NCI-H510A treated with DMSO at 0.1 percent for 48 hours (cell line): ENCODE measurements at places on chromosomes 4 and X.

DNA sequence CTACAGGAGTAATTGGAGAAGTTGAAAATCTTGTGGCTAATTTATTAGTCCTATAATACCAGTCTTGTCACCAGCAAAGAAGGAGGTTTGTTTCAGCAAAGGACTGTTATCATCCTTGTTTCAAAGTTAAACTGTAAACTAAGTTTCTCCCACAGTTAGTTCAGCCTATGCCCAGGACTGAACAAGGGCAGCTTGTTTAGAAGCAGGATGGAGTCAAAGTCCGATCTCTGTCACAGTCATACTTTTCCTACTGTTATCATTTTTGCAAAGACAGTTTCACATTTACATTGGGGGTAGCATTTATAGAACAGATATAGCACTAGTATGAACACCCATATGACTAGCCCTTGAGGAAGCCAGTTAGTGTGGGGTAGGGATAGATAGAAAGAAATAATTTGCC is 46.4 kb downstream of the AKAP4 start:
- DNase-seq = no peak

- DNase-seq = peak; percentile 81
Observed at GRCh38 chrX:40013266-40014195, 84.2 kb downstream of the BCOR start.

- no peak for DNase-seq
Observed at GRCh38 chr4:88697588-88698329, at the start of gene NAP1L5. TSS of gene NAP1L5 (minus strand) at chr4:88697829. CDS start at chr4:88697754, 75 bp downstream.

GRCh38 chr4:182928061-182928460 is 10.9 kb upstream of the DCTD start:
- no peak for DNase-seq

GRCh38 chr4:108519911-108520601 is 100.3 kb upstream of the RPL34 start:
- no peak for DNase-seq

DNA sequence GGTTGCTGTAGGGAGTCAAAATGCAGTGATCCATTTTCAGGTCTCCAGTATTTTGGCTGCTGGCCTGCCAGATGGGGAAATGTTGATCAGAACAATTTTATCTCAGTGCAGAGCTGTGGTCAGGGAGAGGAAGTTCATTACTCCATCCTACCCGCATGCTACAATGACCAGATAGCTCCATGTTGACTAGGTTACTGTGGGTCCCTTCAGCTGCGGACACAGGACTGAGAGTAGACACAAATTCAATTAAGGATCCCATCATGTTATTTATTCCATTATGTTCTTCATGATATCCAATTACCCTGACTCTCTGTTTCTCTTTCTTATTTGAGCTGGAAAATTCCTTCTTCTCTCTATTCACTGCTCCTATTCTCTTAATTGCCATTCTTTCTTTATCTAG is 16.3 kb downstream of the SYNPO2 start:
- DNase-seq = no peak

DNA sequence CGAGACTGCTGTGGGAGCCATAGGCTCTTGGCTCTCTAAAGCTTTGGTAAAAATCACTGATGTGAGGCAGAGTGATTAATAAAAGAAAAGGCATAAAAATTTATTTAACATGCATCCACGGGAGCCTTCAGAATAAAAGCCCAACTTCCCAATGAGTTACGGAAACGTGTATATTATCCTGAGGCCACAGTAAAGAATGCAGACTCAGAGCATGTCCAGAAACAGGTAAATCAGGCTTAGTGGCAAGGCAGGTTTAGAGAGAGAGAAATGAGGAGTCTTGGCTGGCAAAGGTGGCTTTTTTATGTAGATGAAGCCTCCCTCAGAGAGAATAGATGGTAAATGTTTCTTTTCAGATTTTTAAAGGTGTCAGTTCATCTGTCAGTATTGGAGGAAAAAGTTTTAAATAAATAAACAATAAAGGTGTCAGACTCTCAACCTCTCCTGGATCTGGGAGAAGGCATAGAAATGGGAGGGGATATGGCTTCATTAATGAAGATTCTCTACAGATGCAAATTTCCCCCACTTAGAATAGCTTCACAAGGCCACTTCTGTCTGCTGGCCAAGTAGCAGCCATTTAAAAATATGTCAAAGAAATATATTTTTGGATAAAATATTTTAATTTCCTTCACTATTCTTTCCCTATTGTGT is 24.0 kb downstream of the C4orf51 start:
- DNase-seq = no peak

DNA sequence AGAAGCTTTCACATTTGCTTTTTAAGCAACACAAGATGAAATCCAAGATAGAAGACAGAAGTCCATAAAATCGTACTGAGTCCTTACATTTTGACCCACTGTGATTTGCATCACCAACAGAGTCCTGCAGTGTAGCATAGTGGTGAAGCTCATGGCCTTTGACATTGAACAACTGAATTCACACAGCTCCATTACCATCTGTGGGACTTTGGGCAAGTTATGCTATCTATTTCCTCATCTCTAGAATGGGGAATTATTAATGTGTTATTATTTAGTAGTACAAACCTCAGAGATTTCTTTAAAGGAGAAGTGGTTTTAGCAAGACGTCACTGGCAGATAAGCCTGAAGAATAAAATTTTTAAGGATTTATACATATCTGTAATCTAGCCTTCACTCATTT is 10.7 kb downstream of the GPRIN3 start:
- DNase-seq = no peak

DNA sequence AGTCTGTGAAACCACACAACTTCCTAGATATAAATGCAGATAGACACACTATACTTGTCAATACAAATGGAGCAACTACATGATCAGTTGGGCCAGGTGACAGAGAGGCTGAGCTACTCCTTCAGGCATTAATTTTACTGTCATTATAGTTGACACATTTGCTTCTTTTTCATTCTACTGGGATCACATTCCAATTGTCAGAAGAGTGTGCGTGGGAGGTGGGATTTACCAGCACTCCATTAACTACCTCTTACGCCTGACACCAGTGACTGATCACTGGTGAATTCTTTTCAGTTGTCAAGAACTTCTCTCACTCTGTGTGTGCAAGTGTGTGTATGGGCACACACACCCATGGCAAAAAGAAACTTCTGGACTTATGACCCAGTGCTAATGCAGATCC is 94.2 kb upstream of the DIAPH2 start:
- DNase-seq = no peak

- no peak for DNase-seq
Observed at GRCh38 chr4:121951521-121952110, at the start of gene TRPC3. TSS of gene TRPC3 (minus strand) at chr4:121952060. CDS start at chr4:121951680, 380 bp downstream.

DNA sequence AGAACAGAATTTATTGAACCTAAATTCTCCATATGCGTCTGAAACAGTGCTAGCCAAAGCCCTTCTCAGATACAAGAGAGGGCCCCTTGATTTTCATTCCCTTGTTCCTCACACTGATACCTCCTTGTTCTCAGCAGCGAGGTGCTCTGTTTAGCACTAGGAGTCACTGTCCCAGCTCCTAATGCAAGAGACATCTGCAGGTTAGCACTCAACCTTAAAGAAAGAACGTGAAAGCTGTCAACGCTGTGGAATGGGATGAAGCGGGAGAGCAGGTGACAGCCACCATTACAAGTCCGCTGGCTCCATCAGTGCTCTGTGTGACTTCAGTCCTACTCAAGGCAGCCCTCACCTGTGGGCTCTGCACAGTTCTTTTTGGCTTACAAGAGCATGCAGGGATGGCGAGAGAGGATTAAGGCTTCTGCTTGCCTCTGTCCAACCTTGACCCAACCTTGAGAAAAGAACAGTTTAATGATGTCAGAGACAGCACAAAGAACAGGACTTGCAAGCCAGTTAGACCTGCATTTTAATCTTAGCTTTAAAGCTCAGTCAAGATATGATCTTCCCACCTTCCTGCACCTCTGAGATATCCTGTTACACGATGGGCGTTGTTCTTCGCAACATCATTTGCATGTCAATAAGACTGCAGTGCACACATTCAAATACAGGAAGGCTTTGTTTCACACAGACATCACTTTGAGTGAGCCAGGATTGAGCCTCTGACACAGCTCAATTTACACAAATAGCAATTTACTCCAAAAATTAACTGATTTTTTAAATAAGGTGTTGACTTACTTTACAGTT is 95.1 kb downstream of the ARSF start:
- peak; percentile 36 for DNase-seq

- DNase-seq = no peak
Observed at GRCh38 chrX:137062915-137063617, 29.3 kb upstream of the GPR101 start.

GRCh38 chr4:102493794-102494193 is 7.4 kb upstream of the NFKB1 start:
- peak; percentile 35 for DNase-seq

DNA sequence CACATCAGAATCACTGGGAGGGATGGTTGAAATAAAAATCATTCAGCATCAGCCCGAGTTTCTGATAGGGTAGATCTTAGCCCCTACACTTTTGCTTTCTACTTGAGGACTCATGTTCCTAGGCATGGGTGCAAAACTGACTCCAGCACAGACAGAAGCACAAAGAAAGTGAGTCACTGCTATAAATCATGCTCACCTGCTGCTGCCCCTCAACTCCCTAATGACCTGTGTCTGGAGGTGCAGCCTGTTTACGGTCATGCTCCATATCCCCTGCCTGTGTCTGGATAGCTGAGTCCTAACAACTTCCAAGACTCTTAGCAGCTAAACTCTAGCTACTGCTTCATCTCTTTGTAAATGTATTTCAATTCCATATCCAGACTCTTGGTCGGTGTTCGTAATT is 57.8 kb downstream of the ADGRA3 start:
- peak; percentile 74 for DNase-seq

GRCh38 chr4:158801066-158801465 is 32.2 kb downstream of the FNIP2 start:
- no peak for DNase-seq

DNA sequence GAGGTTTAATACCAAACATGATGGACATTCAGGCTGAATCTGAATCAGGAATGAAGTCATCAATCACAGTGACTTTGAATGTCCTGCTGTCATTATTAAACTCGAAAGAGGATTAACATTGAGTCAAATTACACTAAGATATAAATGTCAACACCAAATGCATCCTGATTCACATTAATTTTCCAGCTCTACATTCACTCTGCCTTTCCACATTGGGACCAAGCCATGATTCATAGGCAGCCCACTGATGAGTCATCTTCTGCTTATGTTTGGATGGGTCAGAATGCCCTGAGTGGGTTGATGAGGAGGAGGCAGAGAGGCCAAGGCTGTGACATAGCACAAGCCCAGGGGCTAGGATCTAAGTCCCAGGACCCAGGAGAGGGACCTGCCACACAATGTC is 247.6 kb upstream of the RPS6KA3 start:
- no peak for DNase-seq

GRCh38 chr4:175106301-175106700 is 188.1 kb downstream of the ADAM29 start:
- DNase-seq = no peak
